NCI-H187 treated with DMSO at 0.1 percent for 48 hours (cell line): ENCODE measurements at places on chromosomes 6 and 20.

GRCh38 chr6:26260725-26261490 lies 104.1 kb upstream of the BTN3A2 start:
- DNase-seq = no peak

DNA sequence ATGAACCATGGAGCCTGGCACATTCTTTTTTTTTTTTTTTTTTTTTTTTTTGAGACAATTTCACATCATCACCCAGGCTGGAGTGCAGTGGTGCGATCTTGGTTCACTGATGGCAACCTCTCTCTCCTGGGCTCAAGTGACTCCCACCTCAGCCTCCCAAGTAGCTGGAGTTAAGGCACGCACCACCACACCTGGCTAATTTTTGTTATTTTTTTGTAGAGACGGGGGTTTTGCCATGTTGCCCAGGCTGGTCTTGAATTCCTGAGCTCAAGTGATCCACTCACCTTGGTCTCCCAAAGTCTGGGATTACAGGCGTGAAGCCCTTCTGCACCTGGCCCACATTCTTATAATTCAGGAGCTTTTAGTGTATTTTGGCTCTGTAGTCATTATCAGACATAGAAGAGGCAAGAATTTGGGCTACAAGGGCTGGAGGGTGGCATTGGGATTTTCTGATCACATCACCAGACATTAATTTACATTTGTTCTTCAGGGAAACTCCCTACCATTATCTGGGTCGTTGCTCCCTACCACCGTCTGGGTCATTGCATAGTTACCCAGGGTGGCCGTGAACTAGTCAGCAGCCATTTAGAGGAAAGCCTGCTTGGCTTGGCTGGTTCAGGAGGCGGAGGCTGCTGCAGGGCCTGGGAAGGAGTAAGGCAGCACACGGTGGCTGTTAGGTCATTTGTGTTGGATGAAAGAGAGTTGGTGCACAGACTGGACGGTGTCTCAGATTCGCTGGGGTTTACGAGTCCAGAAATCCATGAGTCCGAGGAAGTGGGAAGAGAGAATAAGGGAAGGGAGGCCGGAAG lies 17.6 kb downstream of the ARID1B start:
- DNase-seq = no peak

GRCh38 chr6:160203953-160204352 lies 54.7 kb downstream of the SLC22A2 start:
- no peak for DNase-seq

DNA sequence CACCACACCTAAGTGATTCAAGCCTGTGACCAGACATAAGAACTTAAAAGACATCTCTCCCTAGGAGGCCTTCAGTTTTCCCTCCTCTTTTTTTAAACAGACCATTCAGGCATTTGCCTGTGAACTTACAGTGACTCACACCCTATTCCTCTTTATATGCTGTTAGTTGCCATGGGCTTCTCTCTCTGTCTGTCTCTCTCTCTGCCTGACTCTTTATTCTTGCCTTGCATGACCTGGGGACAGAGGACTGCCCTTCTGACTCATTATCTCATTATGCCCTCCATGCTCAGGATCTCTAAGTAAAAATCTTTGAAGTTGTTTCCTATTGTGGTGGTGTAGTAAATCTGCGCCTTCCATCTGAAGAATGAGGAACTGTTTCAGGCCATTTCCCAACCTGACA lies 442.2 kb upstream of the MAN1A1 start:
- no peak for DNase-seq

DNA sequence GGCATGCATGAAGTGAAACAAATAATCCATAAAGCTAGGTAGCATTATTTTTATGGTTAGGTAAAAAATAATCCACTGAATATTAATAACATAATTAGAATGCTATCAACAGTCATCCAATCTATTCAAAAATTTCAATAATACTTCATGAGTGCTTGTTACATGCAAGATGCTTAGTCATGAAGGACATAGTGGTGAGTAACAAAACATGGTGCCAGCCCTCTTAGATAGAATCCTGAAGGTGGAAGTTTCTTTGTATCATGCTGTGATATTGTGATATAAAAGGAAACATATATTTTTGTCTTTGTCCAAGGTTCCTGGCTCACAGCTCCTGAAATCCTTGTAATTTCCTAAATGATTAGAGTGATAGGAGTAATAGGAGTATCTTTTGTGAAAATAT lies 14.9 kb downstream of the RCAN2 start:
- no peak for DNase-seq

DNA sequence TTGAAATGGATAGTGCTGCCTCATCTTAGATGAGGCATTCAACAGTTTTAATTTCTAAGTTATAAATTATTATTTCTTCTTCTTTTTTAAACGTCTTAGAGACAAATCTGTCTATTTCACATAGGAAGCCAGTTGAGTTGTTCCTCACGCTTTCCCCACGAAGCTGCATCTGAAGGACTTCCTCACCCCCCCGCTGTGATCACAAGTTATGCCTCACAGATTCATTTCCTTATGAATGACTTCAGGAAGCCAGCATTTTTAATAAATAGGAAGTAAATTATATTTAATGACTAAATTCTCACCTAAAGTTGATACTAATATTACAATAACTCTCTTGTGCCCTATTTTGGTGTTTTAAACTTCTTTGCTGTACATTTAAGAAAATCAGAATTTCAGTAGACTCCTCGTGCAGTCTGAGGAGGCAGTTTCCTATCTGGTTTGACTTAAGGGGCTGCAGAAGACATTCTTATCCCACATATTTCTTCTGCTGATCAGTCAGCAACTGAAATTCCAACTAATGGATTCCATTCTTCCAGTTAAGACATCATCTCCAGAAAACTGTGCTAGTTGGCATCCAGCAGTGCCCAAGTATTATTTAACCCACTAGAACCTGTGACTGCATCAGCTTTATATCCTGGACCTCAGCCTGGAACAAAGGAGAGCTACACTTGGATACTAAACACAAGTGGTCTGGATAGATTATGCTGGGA lies 182.7 kb upstream of the CCN2 start:
- DNase-seq = no peak

- no peak for DNase-seq
Observed at GRCh38 chr6:34518669-34519365, 37.3 kb downstream of the SPDEF start.

DNA sequence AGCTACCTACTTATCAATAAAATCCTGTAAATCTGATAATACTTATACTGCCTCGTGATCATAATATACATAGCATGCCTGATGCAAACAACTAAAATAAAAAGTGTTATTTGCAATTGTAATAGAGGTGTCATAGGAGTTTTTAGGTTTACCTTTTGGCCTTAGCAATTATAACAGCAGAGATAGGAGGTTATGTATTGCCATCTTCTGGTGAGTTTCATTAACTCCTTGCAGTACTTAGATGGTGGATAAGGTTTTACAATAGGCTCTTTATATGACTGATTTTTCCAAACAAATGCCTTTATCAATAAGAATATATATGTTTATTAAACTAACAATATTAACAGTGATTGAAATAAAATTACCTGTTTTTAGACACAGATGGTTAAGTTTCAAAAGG lies 27.8 kb upstream of the MYCT1 start:
- no peak for DNase-seq

DNA sequence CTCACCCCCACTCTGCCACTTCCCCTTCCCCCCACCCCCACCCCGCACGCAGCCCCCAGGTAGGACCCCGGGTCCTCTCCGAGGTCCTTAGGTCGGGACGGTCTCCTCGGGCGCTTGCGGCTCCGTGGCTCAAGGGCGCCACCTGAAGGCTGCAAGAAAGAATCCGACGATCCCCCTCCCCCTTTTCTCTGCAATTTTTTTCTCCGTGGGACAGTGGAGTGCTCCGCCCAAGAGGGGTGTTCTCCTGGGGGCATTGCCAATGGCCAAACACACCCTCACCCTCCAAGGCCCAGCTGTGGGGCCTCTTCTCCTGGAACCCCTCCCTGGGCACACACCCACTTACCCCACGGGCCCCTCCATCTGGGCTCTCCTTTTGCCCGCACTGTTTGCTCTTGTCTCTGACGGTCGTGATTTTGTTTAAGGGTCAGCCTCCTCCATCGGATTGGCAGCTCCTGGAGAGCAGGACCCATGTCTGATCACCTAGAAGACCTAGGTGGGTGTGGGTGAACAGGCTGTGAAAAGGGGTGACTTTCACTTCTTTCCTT lies 1.1 kb upstream of the TMEM74B start:
- DNase-seq = no peak
